ENCODE measurements at places on chromosomes 2 and 18. TPM values are rescaled to one million over a fixed set of nuclear protein-coding genes. Genes with fewer than 3 reads are reported as not detected.

DNA sequence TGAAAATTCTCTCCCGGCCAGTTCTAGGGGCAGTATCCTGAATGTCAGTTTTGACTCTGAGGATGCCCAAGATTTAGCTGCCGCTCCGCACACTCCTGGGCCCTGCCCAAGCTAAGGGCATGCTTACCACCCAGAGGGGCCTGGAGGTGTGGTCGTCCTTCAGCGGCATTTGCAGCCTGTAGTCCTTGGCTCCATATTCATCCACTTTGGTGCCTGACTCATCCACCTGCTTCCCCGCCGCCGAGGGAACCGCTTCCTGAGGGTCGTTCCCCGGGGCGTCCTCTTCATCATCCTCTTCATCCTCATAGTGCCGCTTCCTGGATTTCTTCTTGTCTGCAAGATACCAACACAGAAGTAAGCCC is 577 bp downstream of the ERCC3 start:
- peak; percentile 28 for DNase-seq

The GKN2 gene
- total RNA-seq, result not detected

DNA sequence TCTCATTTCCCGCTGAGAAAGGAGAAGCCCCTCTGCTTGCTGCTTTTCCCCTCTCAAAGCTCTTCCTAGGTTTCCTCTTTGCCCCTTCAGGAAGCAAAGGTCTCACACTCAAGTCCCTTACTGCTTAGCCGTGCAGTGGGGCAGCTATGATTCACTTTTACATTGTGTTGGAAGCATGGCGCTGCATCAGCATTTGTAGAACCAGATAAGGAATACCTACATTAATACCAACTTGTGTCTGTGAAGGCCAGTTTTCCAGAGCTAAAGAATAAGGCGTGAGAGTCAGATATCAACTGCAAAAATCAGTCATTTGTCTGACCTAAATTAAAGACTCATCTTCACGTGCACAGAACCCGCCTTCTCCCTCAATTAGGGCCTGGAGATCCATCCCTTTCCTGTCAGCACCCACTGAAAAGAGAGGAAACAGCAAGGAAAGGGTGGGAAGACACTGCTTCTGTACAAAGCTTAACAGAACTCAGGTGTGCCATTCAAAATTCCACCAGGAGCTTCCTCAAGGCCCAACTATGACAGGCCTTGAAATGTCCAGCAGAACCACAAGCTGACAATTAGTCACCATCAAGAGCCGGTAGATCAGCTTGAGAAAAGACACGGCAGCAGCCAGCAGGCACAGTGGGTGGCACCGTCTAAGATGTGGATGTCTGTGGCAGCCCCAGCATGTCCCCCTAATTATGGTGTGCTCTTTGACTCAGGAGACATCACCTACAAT is 16.1 kb upstream of the XDH start:
- DNase-seq, result no peak

The PAPOLG gene
- 13.2 TPM for total RNA-seq

DNA sequence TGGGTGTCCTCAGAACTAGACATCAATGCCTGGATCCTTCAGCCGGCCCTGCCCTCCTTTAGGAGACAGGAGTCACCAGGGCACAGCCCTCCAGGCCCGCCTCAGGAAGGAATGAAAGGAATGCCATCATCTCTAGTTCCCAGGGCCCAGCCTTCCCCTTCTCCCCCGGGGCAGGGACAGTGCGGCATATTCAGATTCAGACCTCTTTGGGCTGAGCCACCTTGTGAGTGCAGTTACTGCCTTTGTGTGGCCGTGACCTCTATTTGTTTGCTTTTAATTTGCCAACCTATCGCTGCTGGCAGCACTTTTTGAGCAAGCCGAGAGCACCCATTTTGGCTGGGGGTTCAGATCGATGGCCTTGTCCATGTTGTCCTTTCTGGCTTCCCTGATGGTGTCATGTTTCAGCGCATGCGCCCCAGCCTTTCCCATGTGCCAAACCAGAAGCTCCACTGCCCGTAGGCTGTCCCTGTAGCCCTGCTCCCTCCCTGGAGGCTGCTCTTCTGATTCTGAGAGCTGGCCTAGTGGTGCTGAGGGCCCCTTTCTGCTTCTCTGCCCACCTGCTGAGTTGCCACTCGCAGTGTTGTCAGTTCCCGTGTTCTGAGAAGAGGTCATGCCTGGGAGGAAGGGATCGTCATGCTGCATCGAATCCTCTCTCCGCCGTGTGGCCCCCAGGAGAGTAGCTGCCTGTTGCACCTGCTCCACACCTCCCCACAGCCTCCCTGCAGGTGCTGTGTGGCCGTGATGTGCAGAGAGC is 10.9 kb downstream of the ANKRD23 start:
- DNase-seq, result no peak

- no peak for DNase-seq
Observed at GRCh38 chr2:53724536-53724935, 43.1 kb upstream of the CHAC2 start.

DNA sequence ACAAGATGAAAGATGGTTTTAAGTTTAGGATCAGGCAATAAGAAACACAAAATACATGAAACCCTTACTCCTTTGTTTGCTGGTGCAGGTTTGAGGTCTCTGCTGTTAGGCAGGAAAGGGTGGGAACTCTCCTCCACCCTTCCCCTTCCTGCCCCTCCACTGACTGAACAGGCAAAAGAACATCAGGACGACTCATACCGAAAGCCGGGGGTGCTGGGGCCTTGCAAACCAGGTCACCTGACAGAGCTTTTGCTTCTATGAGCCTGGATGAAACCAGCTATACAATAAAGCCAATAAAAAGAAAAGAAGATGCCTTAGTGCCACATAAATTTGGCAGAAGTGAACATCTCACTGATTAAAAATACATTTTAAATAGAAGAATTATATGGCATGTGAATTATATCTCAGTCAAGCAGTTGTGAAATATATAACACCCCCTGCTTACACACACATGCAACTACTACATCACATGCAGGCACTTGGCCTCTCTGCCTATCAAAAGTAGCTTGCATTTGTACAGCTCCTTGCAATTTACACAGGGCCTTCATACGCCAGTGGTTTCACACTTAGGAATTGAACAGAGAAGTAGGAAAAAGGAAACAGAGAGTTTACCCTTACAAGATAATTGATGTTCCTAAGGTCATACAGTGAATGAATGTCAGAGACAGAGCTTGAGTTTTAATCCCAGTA is 215.1 kb upstream of the TRIB2 start:
- DNase-seq, result peak; percentile 92

- DNase-seq, result no peak
Observed at GRCh38 chr2:166870346-166870745, 17.9 kb upstream of the XIRP2 start.

The HPCAL1 gene
- total RNA-seq, result 170 TPM

GRCh38 chr2:91442246-91442905 is 2750.9 kb downstream of the RPIA start:
- peak; percentile 7 for DNase-seq

DNA sequence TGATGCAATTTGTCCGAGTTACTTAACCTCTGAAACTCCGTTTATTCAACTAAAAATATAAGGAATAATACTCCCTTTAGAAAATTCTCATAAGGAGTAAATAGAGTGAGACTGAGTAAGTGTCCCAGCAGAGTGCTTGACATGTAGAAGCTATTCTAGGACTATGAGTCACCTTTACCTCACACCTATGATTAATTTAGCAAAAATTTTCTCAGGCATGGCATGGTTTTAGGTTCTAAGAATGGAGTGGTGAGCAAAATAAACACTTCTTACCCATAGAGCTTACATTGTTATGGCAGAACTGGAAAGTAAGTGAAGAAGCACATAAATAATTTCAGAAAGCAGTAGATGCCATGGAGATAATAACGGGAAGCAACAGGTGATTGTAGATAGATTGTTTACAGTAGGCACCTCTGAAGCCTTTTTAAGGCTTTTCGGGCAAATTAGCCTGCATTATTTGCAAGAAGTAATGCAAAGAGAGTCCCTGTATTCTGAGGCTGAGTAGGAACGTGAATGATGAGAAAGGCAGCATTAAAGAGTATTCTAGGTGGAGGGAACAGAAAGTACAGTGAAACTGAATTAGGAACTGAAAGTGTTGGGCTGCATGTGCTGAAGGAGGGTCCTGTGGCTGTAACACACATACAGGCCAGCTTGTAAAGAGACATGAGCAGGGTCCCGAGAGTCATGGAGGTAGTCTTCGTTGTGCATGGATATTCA is 209.2 kb downstream of the ZNF407 start:
- DNase-seq, result no peak
